HCEC 1CT (cell line): ENCODE measurements at places on chromosomes 7 and 10.

DNA sequence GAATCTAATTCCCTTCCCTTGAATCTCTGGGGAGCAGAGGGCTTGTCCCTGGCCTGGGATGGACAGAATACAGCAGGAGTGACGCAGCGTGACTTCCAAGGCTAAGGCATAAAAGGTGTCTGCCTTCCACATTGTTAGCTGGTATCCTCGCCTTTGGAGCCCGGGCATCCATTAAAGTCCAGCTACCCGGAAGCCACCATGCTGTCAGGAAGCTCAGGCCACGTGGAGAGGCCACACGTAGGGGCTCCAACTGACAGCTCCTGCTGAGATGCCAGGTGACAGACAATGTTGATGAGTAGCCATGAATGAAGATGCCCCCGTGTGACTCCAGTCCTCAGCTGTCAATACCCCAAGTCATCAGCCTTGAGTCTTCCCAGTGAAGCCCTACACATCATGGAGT lies 99.9 kb downstream of the OAT start:
- no peak for DNase-seq

DNA sequence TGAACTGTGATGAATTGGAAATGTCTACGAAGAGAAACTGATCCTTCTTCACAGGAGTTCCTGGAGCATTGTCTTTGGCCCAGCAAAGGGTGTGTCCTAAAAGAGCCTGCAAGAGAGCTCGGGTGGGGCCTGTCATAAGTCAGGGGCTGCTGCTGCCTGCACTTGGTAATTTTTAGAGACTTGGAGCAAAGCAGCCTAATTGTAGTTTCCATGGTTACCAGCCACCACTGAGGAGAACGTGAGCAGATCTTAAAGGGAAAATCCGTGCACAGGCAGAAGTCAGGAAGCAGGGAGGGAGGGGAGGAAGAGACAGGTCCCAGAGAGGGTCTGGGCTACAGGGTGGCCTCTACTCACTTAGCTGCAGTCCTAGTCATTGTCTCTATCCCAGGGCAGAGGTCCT lies 463.6 kb downstream of the PLXNA4 start:
- DNase-seq: no peak

DNA sequence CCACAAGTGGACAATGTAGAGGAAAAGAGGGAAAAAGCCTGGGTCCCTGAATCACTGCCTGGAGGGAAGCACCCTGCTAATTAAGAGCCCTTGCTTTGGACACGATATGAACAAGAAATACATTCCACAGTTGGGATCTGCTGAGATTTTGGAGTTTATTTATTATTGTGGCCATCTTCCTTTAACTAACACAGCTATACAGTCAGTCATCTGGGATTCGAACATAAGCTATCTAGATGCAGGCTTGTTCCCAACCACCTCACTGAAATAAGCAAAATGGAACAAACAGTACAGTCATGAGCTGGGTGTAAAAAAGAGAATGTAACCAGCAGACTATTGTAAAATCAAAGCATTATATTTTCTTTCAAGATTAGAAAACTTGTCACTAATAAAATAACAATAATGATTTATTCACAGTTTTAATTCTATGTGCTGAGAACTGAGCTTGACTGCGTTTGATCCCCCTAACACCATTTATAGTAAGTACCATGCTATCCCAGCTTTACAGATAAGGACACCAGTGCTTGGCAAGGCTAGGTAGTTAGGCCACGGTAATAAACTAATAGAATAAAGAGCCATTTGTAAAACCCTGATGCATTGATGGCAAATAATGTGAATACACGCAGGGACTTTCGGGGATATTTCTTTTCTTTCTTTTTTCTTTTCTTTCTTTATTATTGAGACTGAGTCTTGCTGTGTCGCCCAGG lies 223.8 kb upstream of the KLF6 start:
- peak; percentile 16 for DNase-seq

GRCh38 chr7:33143996-33144718 lies 14.8 kb downstream of the BBS9 start:
- DNase-seq: no peak

DNA sequence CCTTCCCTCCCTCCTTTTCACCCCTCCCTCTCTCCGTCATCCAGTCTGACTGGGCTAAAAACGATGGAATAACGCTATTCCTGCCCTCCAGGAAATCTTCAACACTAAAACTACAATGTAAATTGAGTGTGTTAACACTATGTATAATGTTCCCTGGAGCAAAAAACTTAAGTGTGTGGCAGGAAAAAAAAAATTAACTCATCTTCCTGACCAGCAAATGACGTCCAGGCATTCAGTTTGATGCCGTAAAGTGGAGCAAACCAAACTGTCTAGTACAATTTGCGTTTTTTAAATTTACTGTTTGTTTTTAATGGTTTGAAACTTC lies 545 bp upstream of the MTPN start:
- DNase-seq: no peak

DNA sequence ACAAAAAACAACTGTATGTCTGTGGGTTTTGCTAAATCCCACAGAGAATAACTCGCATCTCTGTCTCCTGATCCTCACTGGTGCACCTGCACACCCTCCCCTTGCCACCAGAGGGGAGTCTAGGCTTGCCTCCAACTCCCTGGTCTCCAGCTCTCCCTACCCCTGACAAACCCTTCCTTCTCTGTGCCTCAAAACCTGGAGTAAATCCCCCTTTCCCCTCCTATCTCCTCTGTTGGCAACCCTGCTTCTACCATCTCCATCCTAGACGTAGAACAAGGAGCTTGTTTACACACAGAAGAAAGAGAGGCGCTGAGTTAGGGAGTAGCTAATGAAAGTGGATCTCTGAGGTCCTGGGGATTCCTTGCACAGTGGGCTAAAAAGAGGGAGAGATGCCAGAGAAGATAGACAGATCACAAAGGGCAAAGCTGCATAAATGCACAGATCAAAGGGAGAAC lies 6.0 kb downstream of the MBLAC1 start:
- DNase-seq: peak; percentile 64

DNA sequence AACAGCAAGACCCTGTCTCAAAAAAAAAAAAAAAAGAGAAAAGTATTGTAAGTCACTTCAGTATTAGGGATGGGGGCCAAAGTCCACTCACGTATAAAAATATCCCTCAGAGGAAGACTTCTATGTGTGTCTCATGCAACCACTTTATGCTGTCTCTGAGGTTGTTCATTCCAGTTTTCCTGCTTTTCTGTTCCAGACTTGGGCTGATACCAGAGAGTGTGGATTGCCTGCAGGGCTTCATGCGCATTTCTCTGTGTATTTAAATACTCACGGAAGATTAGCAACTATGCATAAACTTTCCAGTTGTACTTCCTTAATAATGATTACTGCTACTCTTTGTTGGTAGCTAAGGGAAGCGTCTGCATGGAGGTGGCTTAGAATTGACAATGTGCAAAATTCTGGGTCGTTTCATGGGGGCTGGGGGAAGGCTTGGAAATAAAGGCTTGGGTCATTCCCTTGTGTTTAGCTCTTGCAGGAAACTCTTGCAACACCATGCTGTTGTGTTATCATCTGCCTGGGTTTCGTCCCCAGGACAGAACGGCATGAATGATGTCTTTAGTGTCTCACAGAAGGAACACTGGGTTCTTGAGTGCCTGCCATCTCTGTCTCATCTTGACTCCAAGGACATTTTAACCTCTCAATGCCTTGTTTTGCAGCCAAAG lies 54.1 kb downstream of the KIAA1217 start:
- DNase-seq: no peak

- DNase-seq: no peak
These were observed 486.4 kb upstream of the SORCS1 start for GRCh38 chr10:107650939-107651338.

- no peak for DNase-seq
These were observed 175.5 kb upstream of the LYZL2 start for GRCh38 chr10:30805061-30805460.

- DNase-seq: no peak
These were observed 516.3 kb upstream of the KCND2 start for GRCh38 chr7:119756687-119757086.

DNA sequence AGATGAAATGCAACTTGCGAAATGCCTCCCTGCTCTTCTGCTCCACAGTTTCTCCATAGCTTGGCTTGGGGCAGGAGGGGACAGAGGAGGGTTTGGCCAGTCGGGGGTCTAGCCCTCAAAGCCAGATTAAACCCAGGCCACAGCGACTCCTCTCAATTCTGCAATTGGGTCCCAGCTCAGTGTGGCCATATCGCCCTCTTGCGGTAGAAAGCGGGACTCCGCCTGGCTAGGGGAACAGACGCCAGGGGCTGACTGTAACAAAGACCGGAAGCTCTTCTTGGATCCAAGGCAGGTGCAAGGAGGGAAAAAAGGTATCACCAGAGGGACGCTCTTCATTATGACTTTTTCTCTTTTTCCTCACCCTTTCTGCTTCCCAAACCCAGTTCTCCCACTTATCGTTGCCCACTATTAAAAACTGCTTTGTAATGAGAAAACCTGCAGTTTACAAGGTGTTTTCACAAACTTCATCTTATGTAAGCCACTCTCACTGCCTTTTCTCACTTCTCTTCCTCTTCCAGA lies 36.6 kb upstream of the TNPO3 start:
- DNase-seq: peak; percentile 27

DNA sequence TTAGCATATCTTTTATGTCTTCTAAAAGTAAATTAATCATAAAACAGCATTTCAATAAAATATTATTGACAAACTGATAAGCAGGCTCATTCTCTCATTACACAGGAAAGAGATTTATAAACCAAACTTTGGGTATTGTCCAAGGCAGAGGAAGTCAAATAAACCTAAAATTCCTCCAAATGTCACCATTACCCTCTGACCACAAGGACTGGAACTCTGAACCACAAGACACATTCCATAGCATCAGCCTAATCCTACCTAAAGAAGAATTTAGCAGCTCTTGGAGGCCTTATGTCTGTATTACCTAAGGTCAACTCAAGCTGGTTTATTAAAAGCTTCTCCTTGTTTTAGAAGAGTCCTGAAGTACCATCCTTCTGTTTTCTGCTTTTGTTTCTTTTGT lies 82.4 kb upstream of the SLC13A1 start:
- DNase-seq: no peak

DNA sequence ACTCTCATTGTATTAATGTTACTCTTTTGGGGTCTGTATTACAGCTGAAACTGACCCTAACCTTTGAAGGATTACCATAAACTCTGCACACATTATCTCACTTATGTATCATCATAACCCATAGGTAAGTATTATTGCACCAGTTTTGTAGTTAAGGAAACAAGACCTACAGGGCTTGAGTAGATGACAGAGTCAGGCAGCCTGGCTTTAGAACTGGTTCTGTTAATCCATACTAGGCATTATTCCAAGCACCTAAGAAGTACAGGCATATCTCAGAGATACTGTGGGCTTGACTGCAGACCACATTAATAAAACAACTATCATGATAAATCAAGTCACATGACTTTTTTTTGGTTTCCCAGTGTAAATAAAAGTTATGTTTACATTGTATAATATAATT lies 17.1 kb upstream of the AKR1B1 start:
- no peak for DNase-seq

DNA sequence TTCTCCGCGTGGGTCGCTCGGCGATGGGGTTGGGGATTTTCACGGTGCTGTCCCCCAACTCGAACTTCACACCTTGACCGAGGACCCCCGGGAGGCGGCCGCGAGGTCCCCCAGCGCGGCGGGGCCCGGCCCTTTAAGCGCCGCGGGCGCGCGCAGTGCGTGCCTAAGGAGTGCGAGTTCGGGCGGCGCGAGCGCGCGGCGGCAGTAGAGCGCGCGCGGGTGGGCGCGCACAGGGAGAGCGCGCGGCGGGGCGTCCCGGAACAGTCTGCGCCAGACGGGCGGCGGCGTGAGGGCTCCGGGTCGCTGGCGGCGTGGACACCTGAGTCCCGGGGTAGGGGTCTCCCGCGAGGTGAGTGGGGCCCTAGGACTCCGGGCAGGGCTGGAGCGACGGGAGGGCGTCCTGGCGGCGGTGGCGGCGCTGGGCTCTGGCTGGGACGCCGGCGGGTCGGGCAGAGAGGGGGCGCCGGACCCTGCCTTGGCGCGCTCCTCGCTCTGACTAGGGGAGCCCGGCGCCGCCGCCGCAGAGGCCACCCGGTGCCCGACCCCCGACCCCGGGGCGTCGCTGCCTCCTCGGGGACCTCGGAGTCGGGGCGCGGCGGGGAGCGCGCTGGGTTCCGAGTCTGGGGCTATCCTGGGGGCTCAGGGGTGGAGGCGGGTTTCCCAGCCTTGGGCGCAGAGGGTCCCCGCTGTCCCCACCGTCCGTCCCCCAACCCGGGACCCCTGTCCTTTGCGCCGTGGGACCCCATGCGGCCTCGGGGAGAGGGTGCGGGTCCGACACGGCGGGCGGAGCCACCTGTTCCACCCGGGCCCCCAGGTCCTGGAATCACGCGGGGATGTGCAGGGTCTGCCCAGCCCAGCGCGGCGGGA lies at the start of gene PROSER2:
PROSER2 (plus strand) TSS at position 235 of the 867 bp plus-strand sequence. CDS start 28,722 bp downstream, outside the sequence.
- peak; percentile 28 for DNase-seq

GRCh38 chr7:74252893-74253292 lies 1.3 kb downstream of the RFC2 start:
- DNase-seq: no peak

DNA sequence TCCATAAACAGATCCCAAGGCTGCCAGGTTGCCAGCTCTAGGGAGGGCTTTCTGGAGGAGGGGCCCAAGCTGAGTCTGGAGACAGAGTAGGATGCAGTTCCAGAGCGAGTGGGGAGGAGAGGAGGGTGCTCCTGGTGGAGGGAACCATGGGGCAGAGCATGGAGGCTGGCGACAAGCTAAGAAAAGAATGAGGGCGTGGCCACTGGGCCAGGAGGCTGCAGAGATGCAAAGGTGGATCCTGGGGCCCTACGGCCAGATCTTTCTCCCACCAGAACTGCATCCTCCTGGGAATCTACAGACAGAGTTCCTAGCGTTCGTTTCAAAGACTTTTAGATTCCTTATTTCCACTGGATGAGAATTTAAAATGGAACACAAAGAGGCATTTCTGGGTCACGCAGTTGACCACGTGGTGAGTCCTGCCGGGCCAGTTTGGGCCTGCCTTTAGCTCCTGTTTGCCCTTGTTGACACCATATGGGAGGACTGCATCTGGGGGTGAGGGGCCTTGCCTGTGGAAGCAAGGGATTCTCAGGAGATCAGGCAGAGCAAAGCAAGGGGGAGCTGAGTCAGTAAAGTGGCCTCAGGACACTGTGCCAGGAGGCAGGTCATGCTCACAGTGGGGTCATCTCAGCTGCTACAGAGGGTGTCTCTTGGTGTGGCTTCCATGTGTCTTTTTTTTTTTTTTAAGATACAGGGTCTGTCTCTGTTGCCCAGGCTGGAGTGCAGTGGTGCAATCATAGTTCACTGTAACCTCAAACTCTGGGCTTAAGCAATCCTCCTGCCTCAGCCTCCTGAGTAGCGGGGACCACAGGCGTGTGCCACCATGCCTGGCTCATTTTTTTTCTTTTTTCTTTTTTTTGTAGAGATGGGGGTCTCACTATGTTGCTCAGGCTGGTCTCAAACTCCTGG lies 137.8 kb downstream of the SH3PXD2A start:
- no peak for DNase-seq
